ENCODE measurements at places on chromosomes 16 and 17. TPM values are rescaled to one million over a fixed set of nuclear protein-coding genes. Genes with fewer than 3 reads are reported as not detected.

DNA sequence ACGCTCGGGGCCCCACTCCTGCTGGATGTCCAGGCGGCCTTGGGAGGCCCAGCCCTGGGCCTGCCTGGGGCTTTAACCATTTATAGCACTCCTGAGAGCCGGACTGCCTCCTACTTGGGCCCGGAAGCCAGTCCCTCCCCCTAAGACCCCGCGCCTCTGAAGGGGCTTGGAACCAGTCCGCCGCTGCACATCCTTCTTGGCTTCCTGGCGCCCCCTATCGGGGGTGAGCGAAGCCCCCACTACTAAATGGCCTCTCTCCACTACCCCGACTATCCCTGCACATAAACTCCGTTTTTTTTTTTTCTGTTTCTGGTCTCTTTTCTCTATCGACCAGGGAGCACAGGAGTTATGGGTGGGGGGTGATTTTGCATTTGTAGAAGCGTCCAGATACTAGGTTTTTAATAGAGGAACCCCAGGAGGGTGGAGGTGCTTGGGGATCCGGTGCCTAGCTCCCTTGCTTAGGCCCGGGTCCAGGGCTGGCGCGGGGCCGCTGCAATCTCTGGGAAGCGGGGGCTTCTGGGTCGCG is 633 bp upstream of the NOL3 start:
- no peaks in the 10 kb centered on the region for H3K27me3 ChIP-seq
- H3K36me3 ChIP-seq, result no peaks in the 10 kb centered on the region
- H3K4me1 ChIP-seq, result peaks cover 13% of the 10 kb centered on the region
- H3K4me3 ChIP-seq, result peak overlapping the region; percentile 42
- DNase-seq, result no peak
- H3K27ac ChIP-seq, result peak overlapping the region; percentile 93

DNA sequence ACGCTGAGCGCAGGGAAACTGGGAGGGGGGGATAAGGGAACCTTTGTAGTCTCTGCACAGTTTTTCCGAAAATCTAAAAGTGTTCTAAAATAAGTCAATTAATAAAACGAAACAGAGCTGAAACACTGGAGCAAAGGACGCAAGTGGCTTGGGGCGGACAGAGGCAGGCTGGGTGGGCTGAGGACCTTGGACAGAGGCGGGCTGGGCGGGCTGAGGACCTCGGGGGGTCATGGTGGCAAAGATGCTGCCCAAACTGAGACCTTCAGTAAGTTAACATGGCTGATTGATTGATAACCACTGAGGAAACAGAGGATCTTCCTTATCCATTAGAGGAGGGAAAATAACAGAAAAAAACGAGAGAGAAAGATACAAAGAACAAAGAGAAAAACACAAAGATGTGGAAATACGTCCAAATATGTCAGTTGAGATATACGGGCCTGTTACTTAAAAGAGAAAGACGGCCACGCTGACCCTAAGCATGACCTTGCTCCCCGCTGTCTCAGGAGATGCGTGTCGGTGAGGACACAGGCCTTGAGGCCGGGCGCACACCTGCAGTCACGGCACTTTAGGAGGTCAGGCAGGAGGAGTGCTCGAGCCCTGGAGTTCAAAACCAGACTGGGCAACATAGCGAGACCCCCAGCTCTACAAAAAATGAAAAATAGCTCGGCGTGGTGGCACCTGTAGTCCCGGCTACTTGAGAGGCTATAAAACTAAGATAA is 76.1 kb upstream of the GNG13 start:
- H3K27me3 ChIP-seq, result no peaks in the 10 kb centered on the region
- DNase-seq, result no peak
- no peaks in the 10 kb centered on the region for H3K4me1 ChIP-seq
- no peak overlapping the region for H3K4me3 ChIP-seq
- no peak overlapping the region for H3K27ac ChIP-seq
- H3K36me3 ChIP-seq, result no peaks in the 10 kb centered on the region

GRCh38 chr17:48051706-48052486 is 3.7 kb downstream of the NFE2L1 start:
- DNase-seq, result peak; percentile 28
- H3K4me3 ChIP-seq, result peak overlapping the region; percentile 9
- peak overlapping the region; percentile 98 for H3K27ac ChIP-seq

UBALD1 gene
- 14.5 TPM for total RNA-seq

GRCh38 chr16:57938936-57939871 is 31.7 kb downstream of the CNGB1 start:
- no peaks in the 10 kb centered on the region for H3K27me3 ChIP-seq
- no peak overlapping the region for H3K27ac ChIP-seq
- H3K36me3 ChIP-seq, result no peaks in the 10 kb centered on the region
- peaks cover 3% of the 10 kb centered on the region for H3K4me1 ChIP-seq
- peak; percentile 93 for DNase-seq

- H3K27ac ChIP-seq, result no peak overlapping the region
- H3K36me3 ChIP-seq, result no peaks in the 10 kb centered on the region
- H3K27me3 ChIP-seq, result no peaks in the 10 kb centered on the region
- H3K4me1 ChIP-seq, result no peaks in the 10 kb centered on the region
Observed at GRCh38 chr17:66451188-66452149, 149.1 kb downstream of the PRKCA start.
